ENCODE measurements at places on chromosomes 1 and 21. TPM values are rescaled to one million over a fixed set of nuclear protein-coding genes. Genes with fewer than 3 reads are reported as not detected.

DNA sequence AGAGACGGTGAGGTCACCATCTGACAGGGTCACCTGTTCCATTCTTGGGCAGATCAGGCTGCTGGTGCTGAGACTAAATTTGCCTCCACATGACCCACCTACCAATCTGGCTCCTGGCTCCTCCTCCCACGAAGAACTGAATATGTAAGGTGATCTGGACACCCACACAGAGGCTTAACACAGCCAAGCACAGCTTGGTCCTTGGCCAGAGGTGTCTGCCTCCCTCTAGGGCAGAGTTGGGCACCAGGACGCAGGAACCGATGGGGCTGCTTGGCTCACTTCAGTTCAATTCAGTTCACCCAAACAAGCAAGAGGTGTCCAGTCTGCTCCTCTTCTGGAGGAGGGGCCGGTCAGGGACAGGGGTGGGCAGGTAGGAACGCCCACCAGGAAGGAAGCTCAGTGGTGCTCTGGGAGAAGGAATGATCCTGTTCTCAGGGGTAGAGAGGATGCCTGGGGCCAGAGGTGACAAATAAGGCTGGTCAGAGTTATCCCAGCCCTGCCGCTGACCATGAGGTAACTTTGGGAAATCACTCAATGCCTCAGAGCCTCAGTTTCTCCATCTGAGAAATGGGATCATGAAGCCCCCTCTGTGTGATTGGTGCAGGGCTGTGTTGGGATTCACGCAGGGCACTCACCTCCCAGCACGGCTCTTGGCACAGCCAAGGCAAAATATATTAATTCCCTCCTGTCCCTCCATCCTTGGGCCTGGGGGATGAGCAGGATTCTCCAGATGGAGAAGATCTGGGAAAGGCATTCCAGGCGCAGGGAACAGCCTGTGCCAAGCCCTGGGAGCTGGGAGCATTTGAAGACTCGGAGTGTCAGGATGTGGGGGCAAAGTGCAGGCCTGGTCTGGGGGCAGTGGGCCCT lies 284.5 kb downstream of the PTPRU start:
- DNase-seq: no peak
- no peaks in the 10 kb centered on the region for H3K4me1 ChIP-seq
- no peaks in the 10 kb centered on the region for H3K36me3 ChIP-seq
- no peak overlapping the region for H3K4me3 ChIP-seq

- no peaks in the 10 kb centered on the region for H3K27me3 ChIP-seq
- no peak for DNase-seq
- H3K36me3 ChIP-seq: peaks cover 9% of the 10 kb centered on the region
Measured at GRCh38 chr1:220084460-220084859, 5.1 kb downstream of the BPNT1 start.

FTCD gene
- 0.37 TPM for total RNA-seq

OLFML2B gene
- not detected for total RNA-seq

AMY1C gene
- not detected for total RNA-seq

- no peak for DNase-seq
- H3K4me1 ChIP-seq: no peaks in the 10 kb centered on the region
- no peaks in the 10 kb centered on the region for H3K27me3 ChIP-seq
- no peaks in the 10 kb centered on the region for H3K36me3 ChIP-seq
- no peak overlapping the region for H3K27ac ChIP-seq
Measured at GRCh38 chr21:16644685-16645084, 868.2 kb upstream of the CXADR start.
